ENCODE measurements at places on chromosomes 11 and 22. TPM values are rescaled to one million over a fixed set of nuclear protein-coding genes. Genes with fewer than 3 reads are reported as not detected.

GRCh38 chr11:108340973-108341372 is 118.1 kb downstream of the ATM start:
- no peaks in the 10 kb centered on the region for H3K4me1 ChIP-seq
- DNase-seq: no peak
- H3K4me3 ChIP-seq: no peak overlapping the region

Gene ZNRF3
- 0.35 TPM for total RNA-seq

DNA sequence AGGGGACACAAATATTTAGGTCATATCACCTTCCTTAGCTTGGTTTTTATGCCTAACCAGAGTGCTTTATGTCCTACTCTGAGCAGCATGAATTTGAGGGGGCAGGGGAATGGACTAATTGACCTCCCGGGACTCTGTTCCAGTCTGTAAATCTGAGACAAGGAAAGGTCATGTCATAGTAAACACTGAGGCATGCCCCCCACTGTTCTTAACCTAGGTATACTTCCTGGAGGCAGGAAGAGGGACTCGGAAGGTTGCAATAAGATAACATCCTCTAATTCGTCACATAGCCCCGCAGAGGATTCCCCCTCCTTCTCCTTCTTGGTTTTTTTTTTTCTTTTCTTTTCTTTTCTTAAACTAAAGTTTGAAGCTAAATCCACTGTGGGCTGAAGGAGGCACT is 540.3 kb upstream of the CADM1 start:
- H3K27me3 ChIP-seq: no peaks in the 10 kb centered on the region
- no peak for DNase-seq
- H3K4me1 ChIP-seq: no peaks in the 10 kb centered on the region
- no peak overlapping the region for H3K27ac ChIP-seq

- H3K4me3 ChIP-seq: no peak overlapping the region
- no peaks in the 10 kb centered on the region for H3K36me3 ChIP-seq
- H3K4me1 ChIP-seq: no peaks in the 10 kb centered on the region
- no peaks in the 10 kb centered on the region for H3K27me3 ChIP-seq
Observed at GRCh38 chr11:129270446-129270845, 78.3 kb upstream of the ARHGAP32 start.

DNA sequence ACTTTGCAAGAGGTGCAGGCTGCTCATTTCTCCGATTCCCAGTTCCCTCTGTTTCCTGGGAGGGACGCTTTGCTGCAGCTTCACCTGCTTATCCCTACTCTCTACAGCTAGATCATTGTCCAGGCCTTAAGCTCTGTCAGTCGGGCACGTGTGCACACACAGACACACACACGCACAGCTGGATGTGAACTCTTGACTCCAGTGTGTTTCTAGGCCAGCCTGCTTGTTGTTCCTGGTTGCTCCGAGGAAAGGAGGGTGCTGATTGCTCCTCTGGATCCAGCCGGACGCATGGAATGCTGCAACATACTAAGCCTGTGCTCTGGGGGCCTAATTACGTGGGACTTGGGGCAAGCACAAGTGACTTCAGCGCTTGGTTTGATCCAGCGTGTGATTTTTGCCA is 19.7 kb downstream of the ZNRF3 start:
- H3K27ac ChIP-seq: no peak overlapping the region
- DNase-seq: no peak
- no peaks in the 10 kb centered on the region for H3K27me3 ChIP-seq
- H3K4me3 ChIP-seq: no peak overlapping the region
- H3K36me3 ChIP-seq: no peaks in the 10 kb centered on the region
- H3K4me1 ChIP-seq: peaks cover 14% of the 10 kb centered on the region

Gene RAG1
- 0.05 TPM for total RNA-seq

Gene RAG2
- total RNA-seq: not detected

Data from CD4-positive, CD25-positive, alpha-beta regulatory T cell (primary cell).